SHP77 (cell line): ENCODE measurements at places on chromosomes 6 and 20.

DNA sequence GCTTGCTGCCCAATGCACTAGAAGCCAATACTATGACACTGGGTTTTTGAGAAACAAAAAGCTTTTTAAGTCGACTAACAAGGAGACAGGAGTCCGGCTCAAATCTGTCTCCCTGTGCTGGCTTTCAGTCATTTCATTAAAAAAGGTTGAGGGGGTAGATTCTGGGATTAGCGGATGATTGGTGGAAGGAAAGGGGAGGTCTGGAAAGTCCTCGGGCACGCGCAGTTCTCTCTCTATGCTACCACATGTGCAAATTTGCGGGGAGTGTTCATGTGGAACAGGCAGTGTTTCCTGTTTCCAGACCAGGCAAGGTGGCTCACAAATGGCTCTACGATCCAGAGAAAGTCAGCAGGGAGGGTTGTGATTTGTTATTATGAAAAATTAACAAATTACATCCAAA is 89.1 kb upstream of the TOX2 start:
- DNase-seq = no peak

DNA sequence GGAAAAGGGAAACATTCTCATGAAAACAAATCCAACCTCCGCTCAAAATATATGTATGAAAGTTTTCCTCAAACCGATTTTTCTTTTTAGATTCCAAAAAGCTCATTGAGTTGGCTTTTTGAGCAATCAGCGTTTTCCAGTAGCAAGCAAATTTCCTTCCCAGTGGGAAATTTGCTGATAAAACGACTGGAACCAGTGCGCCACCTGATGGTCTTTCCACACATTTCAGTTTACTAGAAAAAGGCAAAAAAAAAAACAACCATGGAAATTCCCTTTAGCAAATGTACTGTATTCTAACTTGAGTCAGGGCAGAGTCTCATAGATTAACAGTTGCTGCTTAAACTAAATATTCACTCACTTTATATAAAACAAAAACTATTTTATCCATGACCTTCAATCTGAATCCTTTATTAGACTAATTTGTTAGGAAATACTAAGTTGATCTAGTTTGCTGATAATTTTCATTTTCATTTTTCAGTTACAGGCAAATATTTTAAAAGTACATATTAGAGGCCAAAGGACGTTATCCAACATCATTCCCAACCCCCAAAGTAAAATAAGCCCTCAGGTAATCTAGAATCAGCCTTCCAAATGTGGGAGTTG is 271.5 kb downstream of the FOXA2 start:
- DNase-seq = peak; percentile 21

DNA sequence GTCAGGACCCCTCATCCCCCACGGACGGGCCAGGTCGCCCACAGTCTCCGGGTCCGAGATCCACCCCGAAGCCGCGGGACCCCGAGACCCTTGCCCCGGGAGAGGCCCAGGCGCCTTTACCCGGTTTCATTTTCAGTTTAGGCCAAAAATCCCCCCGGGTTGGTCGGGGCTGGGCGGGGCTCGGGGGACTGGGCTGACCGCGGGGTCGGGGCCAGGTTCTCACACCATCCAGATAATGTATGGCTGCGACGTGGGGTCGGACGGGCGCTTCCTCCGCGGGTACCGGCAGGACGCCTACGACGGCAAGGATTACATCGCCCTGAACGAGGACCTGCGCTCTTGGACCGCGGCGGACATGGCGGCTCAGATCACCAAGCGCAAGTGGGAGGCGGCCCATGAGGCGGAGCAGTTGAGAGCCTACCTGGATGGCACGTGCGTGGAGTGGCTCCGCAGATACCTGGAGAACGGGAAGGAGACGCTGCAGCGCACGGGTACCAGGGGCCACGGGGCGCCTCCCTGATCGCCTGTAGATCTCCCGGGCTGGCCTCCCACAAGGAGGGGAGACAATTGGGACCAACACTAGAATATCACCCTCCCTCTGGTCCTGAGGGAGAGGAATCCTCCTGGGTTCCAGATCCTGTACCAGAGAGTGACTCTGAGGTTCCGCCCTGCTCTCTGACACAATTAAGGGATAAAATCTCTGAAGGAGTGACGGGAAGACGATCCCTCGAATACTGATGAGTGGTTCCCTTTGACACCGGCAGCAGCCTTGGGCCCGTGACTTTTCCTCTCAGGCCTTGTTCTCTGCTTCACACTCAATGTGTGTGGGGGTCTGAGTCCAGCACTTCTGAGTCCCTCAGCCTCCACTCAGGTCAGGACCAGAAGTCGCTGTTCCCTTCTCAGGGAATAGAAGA is 978 bp downstream of the HLA-A start:
- DNase-seq = no peak

- no peak for DNase-seq
Measured at GRCh38 chr6:36052097-36052496, 24.5 kb downstream of the MAPK14 start.

GRCh38 chr20:2408111-2408510 is 27.4 kb downstream of the TGM6 start:
- DNase-seq = no peak

DNA sequence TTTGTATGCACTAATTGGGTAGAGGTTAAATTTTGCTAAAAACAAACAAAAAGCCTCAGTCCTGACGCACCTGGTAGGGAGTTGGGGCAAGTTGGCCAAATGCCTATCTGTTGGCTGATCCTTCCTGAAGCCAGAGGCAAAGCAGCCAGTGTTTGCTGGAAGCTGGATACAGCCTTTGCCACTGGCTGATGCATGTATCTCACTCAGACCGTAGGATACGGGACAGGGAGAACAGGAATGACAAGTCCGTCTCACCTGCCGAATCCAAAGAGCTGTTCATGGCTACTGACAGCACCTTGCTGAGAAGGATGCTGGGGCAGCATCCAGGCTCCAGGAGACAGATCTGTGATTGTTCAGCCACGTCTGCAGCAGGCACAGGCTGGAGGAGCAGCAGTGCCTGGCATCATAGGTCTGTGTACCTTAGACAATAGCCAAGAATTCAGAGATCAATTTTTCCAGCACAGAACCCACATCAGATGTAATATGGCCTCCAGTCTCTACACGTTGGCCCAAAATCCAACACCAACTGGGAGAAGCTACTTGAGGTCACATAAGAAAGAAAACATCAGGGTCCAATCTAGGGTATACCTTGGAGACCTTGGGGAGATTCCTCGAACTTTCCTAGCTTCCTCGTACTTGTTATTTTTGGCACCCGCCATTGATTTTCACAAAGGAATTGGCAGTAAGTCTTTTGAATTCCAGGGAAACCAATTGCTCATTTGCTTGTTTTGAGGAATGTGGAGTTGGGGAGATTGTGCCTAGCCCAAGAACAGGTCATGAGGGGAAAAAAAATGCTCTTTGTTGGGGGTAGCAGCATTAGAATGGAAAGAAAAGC is 108.5 kb upstream of the ARMC2 start:
- no peak for DNase-seq

DNA sequence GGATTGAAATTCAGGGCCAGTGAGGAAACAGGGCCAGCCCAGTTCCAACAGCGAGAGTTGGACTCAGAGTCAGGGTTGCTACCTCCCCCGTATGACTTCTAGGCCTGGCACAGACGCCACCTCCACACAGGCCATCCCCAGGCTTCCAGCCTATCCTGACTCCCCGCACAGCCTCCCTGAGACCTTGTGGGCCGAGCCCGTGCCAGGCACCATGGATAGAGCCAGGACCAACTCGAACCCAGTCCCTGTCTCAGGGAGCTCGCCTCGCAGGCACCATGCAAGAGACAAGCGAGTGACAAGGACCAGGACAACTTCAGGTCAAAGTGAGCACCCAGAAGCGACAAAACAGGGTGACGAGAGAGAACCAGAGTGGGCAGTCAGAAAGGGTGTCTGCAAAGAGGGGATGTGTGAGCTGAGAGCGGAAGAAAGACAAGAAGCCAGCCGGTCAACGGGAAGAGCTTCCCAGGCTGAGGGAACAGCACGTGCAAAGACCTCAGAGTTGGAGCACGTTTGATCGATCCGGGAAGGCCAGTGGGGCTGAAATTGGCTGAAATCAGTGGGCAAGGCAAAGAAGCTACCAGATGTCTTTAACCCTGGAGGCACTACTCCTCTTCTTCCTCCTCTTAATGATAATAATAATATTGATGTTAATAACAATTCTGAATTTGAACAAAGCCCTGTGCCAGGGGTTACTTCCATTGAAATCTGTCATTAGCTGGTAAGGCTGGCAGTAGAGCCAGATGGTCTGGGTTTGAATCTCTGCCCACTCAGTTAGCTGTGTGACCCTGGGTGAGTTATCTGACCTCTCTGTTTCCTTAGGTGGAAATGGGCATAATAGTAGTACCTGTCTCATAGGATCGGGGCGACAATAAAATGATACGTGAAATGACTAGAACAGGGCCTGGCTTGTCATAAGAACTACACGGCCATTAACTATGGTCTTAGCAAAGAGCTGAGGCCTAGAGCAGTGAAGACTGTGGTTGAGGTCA is 45.0 kb downstream of the KIAA1755 start:
- DNase-seq = no peak

- DNase-seq = peak; percentile 79
Measured at GRCh38 chr20:33653900-33654596, 8.1 kb upstream of the C20orf144 start.

DNA sequence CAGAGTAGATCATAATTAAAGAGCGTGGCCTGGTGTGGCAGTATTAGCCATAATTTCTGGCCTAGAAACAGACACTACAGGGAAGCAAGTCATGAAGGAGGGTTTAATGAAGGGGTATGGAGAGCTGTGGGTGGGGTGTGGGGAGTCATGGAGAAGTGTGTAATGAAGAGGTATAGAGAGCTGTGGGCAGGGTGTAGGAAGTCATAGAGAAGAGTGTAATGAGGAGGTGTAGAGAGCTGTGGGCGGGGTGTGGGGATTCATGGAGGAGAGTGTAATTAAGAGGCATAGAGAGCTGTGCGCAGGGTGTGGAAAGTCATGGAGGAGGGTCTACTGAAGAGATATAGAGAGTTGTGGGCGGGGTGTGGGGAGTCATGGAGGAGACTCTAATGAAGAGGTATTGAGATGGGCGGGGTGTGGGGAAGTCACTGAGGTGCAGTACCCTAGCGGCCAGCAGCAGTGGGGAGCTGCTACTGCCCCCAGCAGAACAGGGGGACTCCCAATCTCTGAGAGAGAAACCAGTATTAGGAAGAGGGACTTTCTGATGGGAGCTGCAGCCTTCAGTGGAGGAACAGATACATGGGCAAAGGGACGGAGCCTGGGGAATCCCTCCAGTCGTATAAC is 145.4 kb upstream of the FOXA2 start:
- no peak for DNase-seq

- DNase-seq = no peak
Measured at GRCh38 chr20:1815502-1816085, 79.6 kb upstream of the SIRPA start.

DNA sequence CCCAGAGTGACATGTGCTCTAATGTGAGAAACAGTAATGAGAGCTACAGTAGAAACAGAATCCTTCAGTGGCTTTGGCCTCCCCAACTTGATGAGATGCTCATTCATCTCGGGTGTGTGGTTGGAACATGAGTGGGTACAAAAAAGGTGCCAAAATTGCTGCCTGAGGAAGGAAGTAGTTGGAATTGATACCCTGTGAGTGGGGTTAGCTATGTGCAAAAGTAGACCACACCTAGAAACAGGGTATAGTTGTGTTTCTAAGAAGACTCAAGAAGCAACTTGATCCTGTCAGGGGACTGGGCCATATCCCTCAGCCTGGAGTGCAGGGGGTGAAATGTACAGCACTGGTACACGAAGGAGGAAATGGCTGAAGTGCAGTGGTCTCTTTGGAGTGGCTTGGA is 206.4 kb upstream of the SUPT3H start:
- DNase-seq = no peak

DNA sequence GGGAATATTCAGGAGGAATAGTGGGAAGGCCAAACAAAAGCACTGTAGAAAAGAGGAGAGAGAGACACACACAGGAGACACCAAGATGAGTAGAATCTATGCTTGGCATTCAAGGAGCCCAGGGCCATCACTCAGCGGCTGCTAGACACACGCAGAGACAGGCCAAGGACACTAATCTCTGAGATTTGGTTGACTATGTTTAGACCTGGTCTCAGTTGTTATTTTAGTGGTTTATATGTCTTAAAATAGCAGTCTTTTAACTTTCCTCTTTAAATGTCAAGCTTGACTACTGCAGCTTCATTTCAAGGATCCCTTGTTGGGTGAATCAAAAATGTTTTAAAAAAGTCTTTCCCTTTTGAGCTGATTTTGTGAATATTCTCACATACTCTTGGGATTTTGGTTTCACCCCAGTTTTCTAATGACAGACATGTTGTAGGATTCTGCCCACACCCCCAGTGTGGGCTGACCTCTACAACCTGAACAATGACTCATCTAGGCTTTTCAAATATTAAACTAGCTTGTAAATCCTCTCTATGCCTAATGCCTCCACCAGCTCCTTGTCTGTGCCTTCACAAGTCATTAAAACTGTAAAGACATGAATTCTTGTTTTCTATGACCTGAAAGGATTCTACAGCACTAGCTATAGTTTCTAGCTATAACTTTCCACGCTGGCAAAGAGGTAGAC is 142.7 kb upstream of the EXOC2 start:
- DNase-seq = no peak

DNA sequence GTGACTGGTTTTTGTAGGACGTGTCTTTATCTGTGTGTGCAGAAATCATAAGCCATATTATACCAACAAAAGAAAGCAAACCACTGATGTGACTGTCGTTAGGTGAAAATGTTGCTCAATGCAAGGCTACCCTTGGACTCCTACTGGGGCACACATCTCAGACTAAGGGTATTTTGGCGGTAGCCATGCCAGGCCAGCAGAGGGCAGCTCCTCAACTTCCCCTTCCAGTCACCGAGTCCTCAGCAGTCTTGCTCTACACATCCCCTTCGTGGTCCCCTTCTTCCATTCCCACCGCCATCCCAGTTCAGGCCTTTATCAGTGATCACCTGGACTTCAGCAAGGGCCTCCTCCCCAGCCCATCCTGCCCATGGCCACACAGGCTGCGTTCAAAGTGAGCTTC is 113.7 kb upstream of the GGTLC1 start:
- peak; percentile 26 for DNase-seq

GRCh38 chr20:50776122-50776817 is 18.6 kb upstream of the BCAS4 start:
- DNase-seq = no peak

DNA sequence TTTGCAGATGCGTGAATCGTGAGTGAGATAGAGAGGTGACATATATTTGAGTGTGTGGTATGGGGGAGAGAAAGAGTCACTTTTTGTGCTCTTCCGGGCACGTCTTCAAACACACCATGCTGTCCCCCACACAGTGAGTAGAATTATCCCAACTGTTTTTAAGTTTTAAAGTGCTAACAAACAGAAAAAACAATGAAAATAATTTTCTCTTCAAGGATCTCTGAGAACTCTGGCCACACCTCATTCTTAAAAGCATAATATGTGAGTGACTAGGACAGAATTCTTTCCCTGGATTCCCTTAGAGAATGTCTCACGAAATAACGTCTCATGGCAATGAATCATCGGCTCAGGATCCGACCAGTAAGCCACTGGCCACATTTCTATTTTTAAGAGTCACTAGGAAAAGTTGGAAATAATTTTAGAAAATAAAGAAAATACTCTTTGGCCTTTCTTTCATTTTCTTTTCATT is 235.7 kb upstream of the ZNF217 start:
- no peak for DNase-seq

DNA sequence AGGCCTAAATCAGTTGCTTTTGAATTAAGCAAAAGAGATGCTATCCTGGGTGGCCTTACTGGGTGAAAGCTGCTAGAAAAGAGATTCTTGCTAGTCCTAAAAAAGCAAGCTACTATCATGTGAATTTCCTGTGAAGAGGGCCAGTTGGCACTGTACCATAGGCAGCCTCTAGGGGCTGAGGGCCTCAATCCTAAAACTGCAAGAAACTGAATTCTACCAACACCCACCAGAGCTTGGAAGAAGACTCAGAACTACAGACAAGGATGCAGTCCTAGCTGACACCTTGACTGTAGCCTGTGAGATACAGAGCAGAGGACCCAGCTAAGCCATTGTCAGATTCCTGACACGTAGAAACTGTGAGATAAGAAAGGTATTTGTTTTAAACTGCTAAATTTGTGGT is 24.5 kb downstream of the CLIC5 start:
- no peak for DNase-seq
